ENCODE measurements at places on chromosomes 5 and 9. TPM values are rescaled to one million over a fixed set of nuclear protein-coding genes. Genes with fewer than 3 reads are reported as not detected.

DNA sequence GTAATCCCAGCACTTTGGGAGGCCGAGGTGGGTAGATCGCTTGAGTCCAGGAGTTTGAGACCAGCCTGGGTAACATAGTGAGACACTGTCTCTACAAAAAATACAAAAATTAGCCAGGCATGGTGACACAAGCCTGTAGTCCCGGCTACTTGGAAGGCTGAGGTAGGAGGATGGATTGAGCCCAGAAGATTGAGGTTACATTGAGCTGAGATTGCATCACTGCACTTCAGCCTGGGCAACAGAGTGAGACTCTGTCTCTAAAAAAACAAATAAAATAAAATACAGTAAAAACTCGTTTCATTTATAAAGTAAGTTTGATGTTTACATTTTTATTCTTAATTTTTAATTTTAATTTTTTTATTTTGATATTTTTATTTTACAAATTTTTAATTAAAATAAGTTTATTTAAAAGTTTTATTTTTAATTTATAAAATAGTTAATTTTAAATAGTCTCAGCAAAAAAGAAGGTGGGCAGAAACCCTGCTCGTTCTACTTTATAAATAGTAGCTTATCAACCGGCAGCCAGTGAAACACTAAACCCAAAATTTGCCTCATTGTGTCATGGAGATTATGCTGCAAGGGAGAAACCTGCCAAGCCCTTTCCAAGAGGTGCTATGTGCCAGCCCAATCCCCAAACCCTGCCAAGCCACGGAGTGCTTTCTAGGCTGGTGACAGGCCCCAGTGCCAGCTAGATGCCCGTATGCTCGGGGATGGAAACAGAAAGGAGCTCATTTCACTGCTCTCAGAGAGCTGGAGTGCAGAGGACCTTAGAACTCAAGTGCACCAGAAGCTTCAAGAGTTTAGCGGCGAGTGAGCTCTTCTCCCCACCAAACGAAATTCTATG lies 38.9 kb downstream of the SERINC5 start:
- H3K4me3 ChIP-seq = no peak overlapping the region
- peaks cover 15% of the 10 kb centered on the region for H3K4me1 ChIP-seq
- H3K36me3 ChIP-seq = peaks cover 4% of the 10 kb centered on the region
- H3K27me3 ChIP-seq = no peaks in the 10 kb centered on the region
- DNase-seq = no peak
- H3K27ac ChIP-seq = no peak overlapping the region

DNA sequence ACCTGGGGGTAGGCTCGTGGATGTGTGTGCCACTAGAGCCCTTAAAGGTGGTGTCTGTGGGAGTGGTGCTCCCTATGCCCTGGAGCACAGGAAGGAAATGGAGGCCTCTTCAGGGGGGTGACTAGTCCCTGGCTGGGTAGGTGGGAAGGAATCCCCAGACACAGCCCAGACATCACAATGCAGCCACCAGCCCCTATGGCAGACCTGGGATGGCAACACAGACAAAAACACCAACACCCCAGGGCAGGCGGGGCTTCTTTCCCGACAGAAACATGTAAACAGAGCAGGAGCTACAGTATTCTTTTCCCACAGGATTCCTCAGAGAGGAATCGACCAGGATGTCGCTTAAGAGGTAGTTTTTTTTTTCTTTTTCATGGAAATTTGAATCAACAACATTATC lies 10.4 kb upstream of the NR5A1 start:
- H3K27ac ChIP-seq = no peak overlapping the region
- H3K4me3 ChIP-seq = no peak overlapping the region
- DNase-seq = no peak
- peaks cover 5% of the 10 kb centered on the region for H3K36me3 ChIP-seq
- H3K27me3 ChIP-seq = no peaks in the 10 kb centered on the region

The TMEM215 gene
- total RNA-seq = not detected

GRCh38 chr9:110900917-110901316 lies 137.4 kb downstream of the LPAR1 start:
- no peaks in the 10 kb centered on the region for H3K27me3 ChIP-seq
- no peaks in the 10 kb centered on the region for H3K4me1 ChIP-seq
- no peak overlapping the region for H3K27ac ChIP-seq

The PCDHB4 gene
- not detected for total RNA-seq

The NMUR2 gene
- 178 TPM for total RNA-seq

- no peak for DNase-seq
- no peak overlapping the region for H3K4me3 ChIP-seq
- no peak overlapping the region for H3K27ac ChIP-seq
- H3K4me1 ChIP-seq = no peaks in the 10 kb centered on the region
Measured at GRCh38 chr9:132249123-132249522, 87.3 kb downstream of the NTNG2 start.

DNA sequence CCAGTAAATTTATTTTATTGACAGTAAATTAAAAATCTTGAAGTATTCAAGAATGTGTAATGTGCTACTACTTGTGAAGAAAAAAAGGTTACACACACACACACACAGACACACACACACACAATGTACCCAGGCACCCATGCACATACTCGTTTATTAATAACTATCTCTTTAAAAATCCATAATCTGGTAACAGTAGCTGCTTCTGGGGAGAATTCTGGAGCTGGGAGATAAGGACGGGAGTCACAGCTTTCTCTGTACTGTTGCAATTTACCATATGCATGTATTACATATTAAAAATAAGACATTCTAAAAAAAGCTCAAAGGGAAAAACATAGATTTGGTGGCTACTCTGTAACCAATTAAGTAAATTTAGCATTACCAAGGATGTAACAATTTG lies 7.9 kb upstream of the C1QTNF2 start:
- H3K36me3 ChIP-seq = no peaks in the 10 kb centered on the region
- DNase-seq = no peak
- H3K27me3 ChIP-seq = peaks cover 83% of the 10 kb centered on the region
- H3K4me3 ChIP-seq = no peak overlapping the region

The DBH gene
- total RNA-seq = not detected

GRCh38 chr5:57406641-57407040 lies 76.0 kb downstream of the ACTBL2 start:
- H3K36me3 ChIP-seq = no peaks in the 10 kb centered on the region

GRCh38 chr9:98913044-98913443 lies 30.7 kb upstream of the COL15A1 start:
- H3K27ac ChIP-seq = no peak overlapping the region
- no peaks in the 10 kb centered on the region for H3K4me1 ChIP-seq
- DNase-seq = no peak
- H3K27me3 ChIP-seq = peaks cover 25% of the 10 kb centered on the region
- H3K4me3 ChIP-seq = no peak overlapping the region

DNA sequence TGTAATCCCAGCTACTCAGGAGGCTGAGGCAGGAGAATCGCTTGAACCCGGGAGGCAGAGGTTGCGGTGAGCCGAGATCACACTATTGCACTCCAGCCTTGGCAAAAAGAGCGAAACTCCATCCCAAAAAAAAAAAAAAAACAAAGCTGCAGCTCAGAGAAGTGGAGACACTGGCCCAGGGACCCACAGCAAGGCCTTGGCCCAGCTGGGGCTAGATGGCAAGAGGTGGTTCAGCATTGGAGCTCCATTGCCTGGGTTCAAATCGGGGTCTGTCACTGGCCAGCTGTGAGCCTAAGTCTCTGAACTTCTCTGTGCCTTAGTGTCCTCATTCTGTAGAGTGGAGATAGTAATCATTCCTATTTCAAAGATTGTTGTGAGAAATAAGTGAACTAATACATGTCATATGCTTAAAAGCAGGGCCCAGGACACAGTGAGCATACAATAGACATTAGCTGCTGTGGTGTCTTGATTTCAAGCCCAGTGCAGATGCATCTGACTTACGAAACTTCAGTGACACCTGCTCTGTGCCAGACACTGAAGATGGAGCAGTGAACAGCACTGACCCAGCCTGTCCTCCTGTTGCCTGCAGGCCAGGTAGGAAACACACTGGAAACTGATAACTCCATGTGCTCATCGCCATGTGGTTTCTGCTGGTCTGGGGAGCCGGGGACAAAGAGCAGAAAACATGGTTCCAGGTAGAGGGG lies 127.7 kb downstream of the C9orf50 start:
- H3K4me1 ChIP-seq = peaks cover 53% of the 10 kb centered on the region
- no peaks in the 10 kb centered on the region for H3K27me3 ChIP-seq
- peak overlapping the region; percentile 6 for H3K4me3 ChIP-seq
- peaks cover 78% of the 10 kb centered on the region for H3K36me3 ChIP-seq
- H3K27ac ChIP-seq = peak overlapping the region; percentile 49

The CD74 gene
- total RNA-seq = 1,091 TPM

- no peak for DNase-seq
- no peak overlapping the region for H3K27ac ChIP-seq
- H3K36me3 ChIP-seq = no peaks in the 10 kb centered on the region
- H3K4me1 ChIP-seq = no peaks in the 10 kb centered on the region
- H3K4me3 ChIP-seq = no peak overlapping the region
- H3K27me3 ChIP-seq = peaks cover 52% of the 10 kb centered on the region
Measured at GRCh38 chr9:69019808-69020207, 5.9 kb upstream of the PRKACG start.

The PCDHB13 gene
- total RNA-seq = 0.86 TPM

DNA sequence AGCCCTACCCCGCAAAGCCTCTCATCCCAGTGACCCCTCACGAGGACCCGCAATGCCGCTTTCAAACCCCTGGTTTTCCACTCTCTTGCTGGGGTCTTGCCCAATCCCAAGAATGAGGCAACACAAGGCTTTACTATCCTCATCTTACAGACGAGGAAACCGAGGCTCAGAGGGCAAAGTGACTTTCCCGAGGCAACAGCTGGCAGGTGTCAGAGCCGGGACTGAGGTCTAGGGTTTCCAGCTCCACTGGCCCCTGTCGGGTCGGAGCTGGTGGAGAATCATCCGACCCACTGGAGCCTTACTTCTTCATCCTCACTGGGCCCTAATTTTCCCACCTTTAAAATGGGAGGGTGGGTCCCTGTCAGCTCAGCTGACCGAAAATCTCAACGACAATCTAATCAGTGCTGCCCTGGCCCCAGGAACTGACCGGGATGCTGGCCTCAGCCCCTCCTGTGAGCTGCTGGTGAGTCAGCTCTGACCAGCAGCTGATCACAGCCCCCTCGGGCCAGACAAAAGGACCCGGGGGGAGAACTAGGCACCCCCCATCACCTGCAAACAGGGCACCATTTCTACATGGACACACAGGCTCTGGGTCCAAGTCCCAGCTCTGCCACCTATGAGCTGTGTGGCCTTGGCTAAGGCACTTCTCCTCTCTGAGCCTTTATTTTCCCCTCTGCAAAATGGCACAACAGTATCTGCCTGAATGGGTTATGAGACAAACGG lies 72.7 kb upstream of the STXBP1 start:
- peaks cover 22% of the 10 kb centered on the region for H3K36me3 ChIP-seq
- no peak overlapping the region for H3K4me3 ChIP-seq
- no peak overlapping the region for H3K27ac ChIP-seq
- H3K27me3 ChIP-seq = no peaks in the 10 kb centered on the region
- DNase-seq = no peak
- H3K4me1 ChIP-seq = peaks cover 23% of the 10 kb centered on the region

DNA sequence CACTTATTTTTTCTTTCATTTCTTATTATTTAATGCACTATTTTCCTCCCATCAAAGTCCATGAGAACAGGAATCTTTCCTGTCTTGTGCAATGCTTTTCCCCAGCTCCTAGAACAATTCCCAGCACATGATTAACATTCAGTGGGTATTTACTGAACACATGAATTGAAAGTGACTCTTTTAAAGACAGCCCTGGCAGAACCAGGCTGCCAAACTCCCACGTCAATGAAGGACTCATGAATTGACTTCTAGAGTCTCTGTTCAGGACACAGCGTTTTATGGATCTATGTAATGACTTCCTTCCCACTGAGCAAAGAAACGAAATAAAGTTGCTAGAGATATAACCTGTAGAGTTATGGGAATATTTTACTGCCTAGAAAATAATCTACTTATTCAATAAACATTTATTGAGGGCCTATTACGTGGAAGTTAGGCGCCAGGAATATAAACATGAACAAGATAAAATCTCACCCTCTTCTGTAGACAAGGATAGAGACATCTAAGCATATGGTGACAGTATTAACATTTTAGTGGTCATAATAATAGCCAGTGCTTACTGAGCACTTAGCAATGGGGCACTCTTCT lies 485.9 kb upstream of the KLF4 start:
- no peak overlapping the region for H3K4me3 ChIP-seq
- no peaks in the 10 kb centered on the region for H3K36me3 ChIP-seq
- H3K27ac ChIP-seq = no peak overlapping the region
- DNase-seq = no peak

DNA sequence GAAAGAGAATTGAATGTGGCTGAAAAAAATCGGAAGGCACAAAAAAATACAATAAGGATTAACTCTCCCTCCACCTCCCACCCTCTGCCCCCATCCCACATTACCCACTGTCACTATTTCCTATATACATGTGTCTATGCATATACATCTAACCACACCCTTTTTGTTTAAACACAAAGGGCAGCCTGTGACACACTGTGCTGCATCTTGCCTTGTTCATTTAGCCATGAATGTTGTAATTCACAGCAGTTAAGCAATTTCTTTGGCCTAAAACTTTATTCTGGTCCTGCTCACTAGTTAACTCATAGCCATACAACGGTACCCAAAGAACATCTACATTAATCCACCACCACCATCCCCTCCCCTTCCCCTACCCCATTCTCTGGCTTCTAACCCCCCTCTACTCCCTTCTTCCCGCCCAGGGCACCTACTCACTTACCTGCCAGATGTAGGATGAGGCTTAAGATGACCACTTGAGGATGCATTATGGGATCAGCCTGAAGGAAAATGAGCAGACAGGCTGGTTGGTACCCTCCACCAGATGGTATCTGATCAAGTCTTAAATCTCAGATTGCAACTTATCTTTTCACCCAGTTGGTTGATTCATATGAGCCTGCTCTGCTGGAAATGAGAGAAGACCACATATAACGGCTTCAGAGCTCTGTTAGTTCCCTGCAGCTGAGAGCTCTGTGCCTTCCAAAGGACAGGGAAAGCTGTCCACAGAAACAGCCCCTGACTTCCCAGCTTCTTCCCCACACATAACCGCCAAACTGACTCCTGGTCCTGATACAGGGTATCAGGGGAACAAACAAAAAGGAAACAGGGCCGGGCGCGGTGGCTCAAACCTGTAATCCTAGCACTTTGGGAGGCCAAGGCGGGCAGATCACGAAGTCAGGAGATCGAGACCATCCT lies 1.2 kb downstream of the HAVCR1 start:
- no peak for DNase-seq
- H3K36me3 ChIP-seq = peaks cover 11% of the 10 kb centered on the region
- H3K27me3 ChIP-seq = no peaks in the 10 kb centered on the region
- H3K27ac ChIP-seq = peak overlapping the region; percentile 92
- peaks cover 53% of the 10 kb centered on the region for H3K4me1 ChIP-seq

DNA sequence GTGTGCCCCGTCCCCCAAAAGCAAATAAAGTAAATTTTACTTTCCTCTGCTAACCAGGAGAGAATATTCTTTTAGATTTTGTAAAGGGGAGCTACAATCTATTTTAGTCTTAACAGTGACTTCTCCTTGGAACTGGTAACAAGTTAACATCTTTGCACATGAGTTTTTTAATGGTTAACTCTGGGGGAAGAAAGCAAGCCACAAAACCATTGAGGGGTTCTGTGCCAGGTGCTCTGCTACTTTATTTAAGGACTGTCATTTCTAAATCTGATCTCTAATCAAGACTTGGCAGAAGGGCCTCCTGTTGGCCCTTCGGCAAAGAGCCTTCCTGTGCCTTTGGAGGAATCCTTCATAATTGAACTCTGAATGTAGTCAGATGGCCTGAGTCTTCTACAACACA lies 153.4 kb downstream of the SLC12A2 start:
- no peak overlapping the region for H3K27ac ChIP-seq
- no peaks in the 10 kb centered on the region for H3K4me1 ChIP-seq
- no peak overlapping the region for H3K4me3 ChIP-seq
- no peaks in the 10 kb centered on the region for H3K36me3 ChIP-seq
- no peaks in the 10 kb centered on the region for H3K27me3 ChIP-seq
